CD4-positive, alpha-beta T cell treated with Interleukin-6 at 100 ng/mL for 8 hours (primary cell): ENCODE measurements at places on chromosomes 13 and 19.

DNA sequence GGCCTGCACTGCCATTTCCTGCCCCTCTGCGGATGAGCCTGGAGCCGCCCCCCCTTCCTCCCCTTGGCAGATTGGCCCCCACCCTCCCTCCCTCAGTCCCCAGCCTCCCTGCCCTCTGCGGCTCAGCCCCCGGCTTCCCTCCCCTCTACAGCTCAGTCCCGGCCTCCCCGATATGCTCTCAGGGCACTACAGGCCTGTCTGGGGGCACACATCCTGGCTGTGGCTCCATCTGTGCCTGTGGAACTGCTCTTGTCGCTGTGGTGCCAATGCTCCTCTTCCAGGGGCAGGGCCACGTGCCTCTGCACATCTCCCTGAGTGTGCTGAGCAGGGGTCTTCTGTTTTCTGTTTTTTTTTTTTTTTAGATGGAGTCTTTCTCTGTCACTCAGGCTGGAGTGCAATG lies 39.0 kb downstream of the ADPRHL1 start:
- DNase-seq: no peak

- DNase-seq: no peak
Measured at GRCh38 chr19:4342314-4342614, 1.1 kb upstream of the MPND start.

DNA sequence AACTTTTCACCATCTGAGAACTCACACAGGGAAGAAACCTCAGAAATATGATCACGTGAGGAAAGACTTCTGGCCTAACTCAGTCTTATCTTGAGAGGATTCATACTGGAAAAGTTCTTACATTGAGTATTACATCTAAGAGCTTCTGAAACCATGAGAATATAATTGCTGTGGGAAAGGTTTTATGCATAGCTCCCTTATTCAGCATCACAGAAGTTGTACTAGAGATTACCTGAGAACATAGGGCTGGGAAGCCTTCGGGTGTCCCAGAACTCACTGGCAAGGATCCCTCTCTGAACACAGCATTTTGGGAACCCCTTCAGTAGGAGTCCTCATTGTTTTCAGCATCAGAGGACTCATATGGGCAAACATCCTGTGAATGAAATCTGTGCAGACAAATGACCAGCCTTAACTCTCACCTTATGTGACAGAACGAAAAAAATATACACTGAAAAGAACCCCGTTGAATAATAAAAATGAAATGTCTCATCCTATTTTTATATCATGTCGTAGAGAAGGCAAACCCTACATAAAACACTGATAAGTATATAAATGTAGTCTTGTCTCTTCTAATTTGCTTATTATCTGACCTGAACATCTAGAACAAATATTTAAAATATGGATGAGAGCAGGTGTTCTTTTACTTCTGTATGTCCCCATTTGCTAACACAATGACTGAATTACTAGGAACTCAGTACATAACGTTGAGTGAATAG lies 14.2 kb downstream of the ZNF274 start:
- DNase-seq: no peak

- no peak for DNase-seq
Measured at GRCh38 chr19:21098291-21098690, 16.3 kb downstream of the ZNF714 start.

DNA sequence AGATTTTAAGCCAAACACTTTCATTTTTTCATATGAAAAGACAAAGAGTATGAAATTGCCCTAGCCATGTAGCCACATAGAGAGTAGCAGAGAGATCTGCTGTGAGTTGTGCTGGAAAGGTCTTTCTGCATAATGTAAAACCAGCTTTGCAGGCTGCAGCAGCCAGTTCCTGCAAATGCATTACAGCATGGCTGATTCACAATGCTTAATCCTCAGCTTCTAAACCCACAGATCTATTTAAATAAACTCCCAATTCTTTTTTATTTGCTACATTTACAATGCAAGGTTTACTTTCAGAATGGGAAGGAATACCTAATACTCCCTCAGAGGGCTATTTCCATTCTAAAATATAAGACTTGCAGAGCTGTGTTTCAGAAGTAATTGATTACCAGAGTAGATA lies 185.6 kb upstream of the STARD13 start:
- no peak for DNase-seq

DNA sequence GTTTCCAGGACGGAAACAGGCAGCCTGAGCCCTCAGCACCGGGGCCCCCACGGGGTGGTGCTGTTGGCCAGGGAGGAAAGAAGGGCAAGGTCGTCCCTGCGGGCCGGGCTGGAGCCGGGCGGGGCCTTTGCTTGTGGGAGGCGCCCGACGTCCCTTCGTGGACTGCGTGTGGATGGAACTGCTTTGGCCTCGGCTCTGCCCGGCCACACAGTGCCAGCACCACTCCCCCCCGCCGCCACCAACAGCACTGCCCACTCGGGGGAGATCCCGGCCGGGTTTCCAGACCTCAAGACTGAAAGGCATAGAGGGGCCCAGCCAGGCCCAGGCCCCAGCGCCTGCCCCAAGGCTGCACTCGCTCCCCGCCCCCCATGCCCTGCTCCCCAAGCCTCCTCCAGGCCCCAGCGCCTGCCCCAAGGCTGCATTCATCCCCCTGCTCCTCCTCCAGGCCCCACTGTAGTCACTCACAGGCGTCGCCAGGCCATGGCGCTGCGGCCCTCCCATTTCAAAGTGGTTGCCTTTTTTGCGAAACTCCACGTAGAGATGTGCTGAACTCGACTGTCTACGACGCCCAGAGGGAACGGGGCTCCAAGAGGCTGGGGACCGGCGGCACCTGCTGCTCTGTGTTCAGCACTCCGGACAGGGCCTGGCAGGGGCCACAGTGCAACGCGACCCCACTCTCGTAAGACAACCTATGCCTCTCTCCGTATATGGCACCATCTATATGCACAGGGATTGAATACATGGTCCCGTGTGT lies 22.5 kb downstream of the C13orf46 start:
- DNase-seq: peak; percentile 48

DNA sequence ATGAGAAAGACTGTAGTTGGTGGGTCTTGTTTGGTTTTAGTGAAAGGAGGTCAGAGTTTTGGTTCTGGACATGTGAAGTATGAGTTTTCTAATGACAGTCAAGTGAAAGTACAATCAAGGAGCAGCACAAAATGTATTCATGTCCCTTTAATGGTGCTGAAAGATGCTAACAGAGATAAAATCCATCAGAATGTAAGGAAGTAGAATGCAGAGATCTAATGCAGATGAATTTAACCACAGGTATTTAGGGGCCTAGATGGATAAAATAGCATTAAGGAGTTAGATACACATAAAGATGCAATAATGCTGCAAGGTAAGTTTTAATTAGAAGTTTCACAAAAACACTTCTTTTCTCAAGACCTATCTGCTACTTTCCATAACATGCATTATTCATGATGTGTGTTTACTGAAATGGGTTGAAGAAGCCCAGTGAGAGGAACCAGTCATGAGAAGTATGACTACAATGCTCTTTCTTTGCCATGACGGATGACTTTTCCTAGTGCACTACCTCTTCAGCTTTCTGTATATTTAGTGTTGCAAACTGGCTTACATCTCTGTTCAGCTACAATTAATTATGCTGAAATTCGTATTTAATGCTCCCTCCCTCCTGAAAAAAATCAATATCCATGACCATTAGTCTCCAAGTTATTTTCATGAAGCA lies 222.9 kb upstream of the HTR2A start:
- DNase-seq: no peak

DNA sequence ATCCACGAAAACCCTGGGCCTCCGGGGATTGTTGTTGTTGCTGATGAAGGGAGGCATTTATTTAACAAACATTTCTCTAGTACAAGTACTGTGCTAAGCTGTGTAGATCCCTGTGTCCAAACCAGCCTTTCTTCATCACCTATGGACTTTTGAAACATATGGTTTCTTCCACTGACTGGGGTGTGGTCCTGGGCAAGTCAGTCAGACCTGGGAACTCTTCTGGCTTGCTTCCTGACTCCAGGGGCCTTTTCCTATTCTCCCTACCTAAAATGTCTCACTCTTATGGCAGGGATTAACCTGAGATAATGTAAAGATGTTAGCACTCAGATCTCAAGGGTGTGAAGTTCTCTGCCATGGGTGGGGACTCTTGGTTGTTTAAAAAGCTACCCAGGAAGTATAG lies 46.8 kb downstream of the EFNB2 start:
- DNase-seq: no peak

DNA sequence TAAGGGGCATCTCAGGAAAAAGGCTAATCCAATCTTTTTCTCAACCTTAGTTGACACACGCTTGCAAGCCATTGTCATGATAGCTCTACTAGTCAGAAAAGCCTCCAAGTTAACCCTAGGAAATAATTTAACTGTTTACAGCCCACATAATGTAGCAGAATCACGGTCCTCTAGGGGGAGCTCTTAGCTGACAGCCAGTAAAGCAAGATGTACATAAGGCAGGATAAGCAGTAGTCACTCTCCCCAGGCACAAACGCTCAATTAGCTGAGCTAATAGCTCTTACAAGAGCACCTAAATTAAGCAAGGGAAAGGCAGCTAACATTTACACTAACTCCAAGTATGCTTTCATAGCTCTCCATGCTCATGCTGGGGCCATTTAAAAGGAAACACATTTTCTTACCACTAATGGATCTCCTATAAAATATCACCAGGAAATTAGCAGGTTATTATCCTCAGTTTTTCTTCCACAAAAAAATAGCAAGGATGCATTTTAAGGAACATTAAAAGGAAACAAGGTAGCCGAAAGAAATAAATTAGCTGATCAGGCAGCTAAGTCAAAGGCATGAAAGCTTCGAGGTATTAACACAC lies 33.7 kb upstream of the ZSCAN5A start:
- DNase-seq: no peak
